ENCODE measurements at places on chromosomes 2 and 18. TPM values are rescaled to one million over a fixed set of nuclear protein-coding genes. Genes with fewer than 3 reads are reported as not detected.

DNA sequence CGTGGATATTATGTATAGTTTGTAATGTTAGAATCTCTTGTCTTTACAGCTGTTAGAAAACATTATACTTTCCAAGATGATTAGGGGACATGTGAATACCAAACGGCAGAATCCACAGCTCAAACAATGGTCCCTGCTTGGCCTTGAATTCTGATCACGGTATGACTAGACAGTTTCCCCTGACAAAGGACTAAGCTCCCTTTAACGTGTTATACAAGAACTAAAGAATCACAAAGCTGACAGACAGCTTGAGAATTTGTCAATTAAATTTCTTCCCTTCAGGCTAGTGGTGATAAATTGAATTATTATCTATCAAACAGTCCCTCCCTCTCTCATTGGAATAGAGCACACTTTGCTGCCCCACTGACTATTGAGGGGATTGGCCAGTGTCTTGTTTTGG is 359.2 kb upstream of the ID2 start:
- no peaks in the 10 kb centered on the region for H3K27me3 ChIP-seq
- no peak overlapping the region for H3K4me3 ChIP-seq

The PLA2R1 gene
- total RNA-seq, result 1.1 TPM

- no peak overlapping the region for H3K4me3 ChIP-seq
- no peaks in the 10 kb centered on the region for H3K27me3 ChIP-seq
- H3K36me3 ChIP-seq, result no peaks in the 10 kb centered on the region
- DNase-seq, result no peak
- H3K4me1 ChIP-seq, result no peaks in the 10 kb centered on the region
Measured at GRCh38 chr2:100262046-100262445, 60.3 kb downstream of the LONRF2 start.

The RGPD5 gene
- 13.9 TPM for total RNA-seq

Data from heart left ventricle (tissue), 16 donors.